ENCODE measurements at places on chromosomes 4 and X.

DNA sequence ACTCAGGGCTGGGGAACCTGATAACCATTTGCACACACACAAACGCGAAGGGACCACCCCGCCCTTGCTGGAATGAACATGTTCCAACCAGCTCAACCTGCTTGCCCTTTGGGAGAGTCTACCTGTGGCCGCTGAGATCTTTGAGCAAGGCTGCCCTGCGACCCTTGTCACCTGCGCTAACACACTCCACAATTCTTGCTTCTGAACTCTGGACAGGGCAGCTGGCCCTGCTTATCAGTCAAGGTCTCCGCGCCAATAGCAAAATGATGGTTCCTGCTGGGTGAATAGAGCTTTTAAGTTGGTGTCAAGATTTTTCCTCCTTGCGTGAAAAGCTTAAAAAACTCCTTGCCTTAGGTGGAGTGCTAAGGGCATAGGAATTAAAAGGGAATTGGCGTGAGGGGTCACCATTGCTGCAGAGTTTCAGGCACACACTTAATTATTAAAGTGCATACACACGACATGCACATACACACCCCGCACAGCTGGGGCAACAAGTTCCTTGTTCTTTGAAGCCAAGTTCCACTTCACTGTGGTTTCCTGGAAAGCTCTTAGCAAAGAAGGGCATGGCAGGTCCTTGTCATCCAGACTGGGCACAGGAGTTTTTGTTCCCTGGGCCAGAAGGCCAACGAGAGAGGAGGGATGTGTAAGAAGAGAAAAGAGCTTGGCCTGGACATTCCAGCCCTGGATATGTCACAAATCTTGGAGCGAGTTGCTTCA, 207.7 kb downstream of the STIM2 start:
- DNase-seq = no peak

DNA sequence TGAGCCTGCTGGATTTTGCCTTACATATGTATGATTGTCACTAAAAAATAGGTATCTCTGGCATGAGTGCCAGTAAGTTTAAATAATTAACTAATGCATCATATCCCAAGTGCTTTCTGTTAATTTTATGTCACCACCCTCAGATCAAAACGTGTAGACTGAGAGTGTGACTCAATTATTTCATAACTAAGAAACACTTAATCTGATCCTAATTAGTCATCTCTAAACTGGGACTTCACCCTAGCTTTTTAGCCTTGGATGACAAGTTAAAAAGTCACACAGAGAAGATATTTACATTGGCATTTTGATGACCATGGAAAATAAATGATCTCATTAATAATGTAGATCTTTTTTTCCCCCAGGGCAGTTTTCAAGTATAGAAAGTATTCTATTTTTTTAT, 23.1 kb upstream of the SLC6A14 start:
- DNase-seq = no peak

DNA sequence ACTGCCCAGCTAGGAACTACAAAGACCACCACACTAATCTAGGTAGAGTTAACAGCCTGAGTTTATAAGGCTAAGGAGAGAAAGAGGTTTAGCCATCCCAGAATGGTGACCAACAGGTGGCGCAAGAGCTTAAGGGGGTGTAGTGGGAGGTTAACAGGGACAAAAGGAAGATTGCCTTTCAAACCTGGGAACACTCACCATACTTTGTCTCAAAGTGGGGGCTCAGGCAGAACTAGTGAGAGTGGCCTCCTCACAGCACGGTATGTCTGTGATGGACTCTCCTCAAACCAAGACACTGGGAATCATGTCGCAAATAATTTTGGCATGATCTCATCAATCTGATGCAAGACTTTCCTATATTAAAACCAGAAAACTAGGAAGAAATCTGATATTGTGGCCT, 23.4 kb downstream of the CCNI start:
- peak; percentile 66 for DNase-seq

GRCh38 chrX:41026702-41027078, 58.6 kb upstream of the USP9X start:
- no peak for DNase-seq

DNA sequence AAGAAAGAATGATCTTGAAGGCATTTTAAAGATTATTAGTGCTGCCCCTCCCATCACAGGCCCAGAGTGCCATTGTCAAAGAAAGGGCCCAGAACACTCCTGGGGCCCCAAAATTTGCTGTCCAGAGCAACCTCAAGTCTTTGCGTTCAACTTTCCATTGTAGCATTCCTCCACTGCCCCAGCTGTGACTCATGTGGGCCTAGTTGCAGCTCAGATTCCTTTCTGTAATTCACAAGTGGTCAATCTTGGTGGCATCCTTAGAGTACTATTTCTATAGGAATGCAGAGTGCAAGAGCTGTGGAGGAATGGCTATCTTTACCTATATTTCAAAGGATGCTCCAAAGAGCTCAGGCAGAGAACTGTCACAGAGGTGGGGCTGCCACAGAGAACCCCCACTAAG, 1500.8 kb upstream of the IGFBP7 start:
- no peak for DNase-seq

GRCh38 chr4:1513936-1514483, 107.8 kb upstream of the NKX1-1 start:
- no peak for DNase-seq

DNA sequence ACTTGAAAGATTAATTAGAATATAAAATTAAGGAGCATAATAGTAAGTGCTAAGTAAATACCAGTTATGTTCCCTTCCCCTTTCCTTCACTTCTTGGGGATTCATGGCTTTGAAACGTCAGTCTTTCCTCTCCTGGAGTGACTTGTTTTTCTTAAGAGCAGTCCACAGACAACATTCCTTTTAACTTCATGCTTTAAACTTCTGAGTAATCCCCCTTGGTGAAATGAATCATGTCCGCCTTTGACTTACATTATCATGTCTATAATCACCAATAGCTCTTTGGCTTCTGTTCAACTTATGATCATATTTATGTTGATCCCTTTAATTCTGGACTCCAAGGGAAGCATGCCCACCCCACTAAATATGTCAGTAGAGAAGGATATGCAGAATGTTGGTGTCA, 1012.1 kb upstream of the SLIT2 start:
- DNase-seq = no peak

GRCh38 chr4:90027565-90027964, 99.6 kb upstream of the CCSER1 start:
- no peak for DNase-seq

GRCh38 chr4:8312976-8313375, 43.4 kb downstream of the HTRA3 start:
- no peak for DNase-seq

GRCh38 chr4:69377562-69377961, 97.3 kb downstream of the UGT2B28 start:
- no peak for DNase-seq
